Nucleus accumbens (tissue), 56 donors: ENCODE measurements at places on chromosomes 4 and X.

DNA sequence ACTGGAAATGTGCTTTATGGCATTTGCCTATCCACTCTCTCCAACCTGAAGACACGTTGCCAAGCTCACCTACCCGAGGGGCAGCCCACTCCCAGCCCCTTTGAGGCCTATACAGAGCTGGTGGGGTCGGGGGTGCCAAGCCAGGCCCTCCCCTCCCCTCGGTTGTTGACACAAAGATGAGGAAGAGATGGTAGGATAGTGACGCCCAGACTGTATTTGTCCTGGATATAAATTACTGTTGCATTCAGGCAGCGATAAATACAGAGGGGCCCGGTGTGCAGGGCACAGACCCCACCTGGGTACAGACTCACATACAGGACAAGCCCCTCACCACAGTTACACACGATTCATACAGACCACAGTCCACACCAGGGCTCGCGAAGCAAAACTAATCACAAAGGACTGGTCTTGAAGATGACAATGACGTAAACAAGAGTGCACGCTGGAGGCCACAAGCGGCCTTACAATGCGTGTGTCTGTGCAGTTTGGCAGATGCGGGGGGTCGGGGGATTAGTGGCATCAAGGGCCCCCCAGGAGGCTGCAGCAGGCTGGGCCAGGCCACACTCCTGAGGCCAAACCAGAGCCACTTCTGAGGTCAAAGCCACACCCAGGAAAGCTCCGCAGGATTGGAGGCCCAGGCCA, 14.6 kb downstream of the DGKQ start:
- no peak for DNase-seq

DNA sequence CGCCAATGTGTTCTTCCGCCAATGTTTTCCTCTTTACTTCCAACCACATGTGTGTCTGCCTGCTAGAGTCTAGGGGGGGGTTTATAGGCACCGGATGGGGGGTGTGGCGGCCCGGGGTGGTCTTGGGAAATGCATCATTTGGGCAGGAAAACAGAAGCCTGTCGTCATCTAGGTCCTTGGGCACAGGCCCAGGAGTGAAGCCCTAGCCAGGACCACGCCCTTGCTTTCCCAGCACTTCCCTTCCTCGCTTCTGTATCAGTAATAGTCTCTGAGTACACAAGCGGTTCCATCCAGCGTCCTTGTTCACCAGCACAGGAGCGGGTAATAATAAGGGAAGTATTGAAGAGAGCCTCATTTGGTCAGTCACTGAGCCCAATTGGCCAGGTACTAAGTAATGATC, 74.5 kb downstream of the QDPR start:
- no peak for DNase-seq

- DNase-seq, result no peak
These were observed 2.7 kb downstream of the LEF1 start for GRCh38 chr4:108166038-108166437.

DNA sequence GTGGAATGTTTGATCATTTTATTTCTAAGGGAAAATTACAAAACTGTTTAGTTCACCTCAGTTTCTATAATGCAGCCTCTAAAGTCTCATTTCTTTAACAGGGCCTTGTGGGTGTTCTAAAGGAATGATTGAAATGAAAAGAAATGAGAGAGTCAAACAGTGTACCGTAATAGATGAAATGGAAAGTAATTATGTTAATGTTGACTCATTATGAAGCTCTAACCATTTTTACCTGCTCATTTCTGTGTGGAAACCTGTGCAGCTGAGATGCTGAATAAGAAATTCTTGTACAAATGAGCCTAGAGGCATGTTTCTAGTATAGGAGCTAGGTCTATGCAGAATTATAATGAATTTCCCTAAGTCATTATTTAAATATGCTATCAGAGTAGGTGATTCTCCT, 45.2 kb upstream of the RPA4 start:
- DNase-seq, result no peak

DNA sequence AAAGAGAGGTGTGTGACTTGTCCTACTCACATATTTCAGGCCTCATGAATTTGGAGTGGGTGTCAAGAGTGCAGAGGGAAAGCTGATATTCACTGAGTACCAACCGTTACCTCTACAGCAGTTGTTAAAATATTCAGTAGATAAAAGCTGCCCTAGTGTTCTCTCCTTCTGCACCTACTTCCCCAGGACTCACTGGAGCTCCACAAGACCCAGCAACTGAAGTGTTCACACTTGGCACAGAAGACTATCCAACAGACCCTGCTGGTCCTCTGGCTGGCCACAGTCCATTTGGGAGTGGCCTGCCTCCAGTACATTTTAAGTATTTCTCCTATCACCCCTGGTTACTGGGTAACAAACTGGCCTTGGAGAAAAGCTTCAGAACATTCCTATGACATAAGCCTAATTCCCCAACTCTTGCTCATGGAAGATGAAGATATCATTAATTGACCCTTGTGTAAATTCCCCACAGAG, 70.8 kb downstream of the PPARGC1A start:
- no peak for DNase-seq

- no peak for DNase-seq
These were observed 17.4 kb downstream of the RBM47 start for GRCh38 chr4:40612283-40612682.

DNA sequence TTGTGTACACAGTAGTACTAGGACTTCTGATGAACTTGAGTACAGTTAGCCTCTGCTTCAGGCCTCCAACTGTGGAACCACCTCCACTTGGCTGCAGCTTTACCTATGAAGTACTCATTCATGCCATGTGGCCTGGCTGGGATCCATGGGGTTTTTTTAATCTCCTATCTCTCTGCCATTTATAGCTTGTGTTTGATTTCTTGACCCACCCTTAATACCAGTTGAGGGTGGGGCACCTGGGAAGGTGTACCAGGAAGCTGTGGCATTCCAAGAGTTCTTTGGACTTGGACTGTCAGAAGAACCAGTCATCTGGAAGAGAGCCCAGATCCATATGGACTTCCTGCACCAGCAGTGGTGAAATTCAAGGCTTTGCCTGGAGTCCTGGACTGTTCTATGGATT, 230.1 kb downstream of the SHROOM3 start:
- no peak for DNase-seq

DNA sequence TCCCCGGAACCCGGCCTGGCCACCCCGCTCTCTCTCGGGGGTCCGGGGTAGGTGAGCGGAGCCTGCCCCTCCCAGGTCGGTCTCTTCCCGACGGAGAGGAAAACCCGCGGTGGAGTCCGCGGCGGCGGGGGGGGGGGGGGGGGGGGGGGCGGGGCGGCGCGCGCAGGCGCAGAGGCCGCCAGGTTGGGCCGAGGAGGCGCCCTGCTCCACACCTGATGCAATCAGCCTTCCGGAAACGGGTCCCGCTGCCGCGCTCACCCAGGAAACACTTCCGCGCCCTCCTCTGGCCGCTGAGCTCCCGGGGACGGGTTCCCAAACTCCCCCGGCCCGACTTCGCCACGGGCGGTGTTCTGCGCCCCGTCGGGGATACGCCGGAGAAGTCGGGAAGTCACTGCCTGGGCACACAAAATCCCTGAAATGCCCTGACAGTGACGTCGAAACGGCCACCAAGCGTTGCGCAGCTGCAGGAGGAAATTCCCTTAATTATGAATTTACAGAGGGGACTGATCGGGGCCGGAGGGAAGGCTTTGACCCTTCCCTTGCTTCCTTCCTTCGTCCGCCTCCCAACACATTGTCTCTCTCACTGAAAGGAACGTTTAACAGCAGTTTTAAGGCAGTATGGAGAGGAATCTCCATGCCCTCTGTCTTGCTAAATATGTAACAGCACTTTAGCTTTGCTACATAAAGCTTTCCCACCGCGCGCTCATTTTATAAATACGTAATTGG, 2.1 kb upstream of the APBB2 start:
- peak; percentile 34 for DNase-seq

- no peak for DNase-seq
These were observed 16.8 kb upstream of the ZCCHC13 start for GRCh38 chrX:74286950-74287740.

DNA sequence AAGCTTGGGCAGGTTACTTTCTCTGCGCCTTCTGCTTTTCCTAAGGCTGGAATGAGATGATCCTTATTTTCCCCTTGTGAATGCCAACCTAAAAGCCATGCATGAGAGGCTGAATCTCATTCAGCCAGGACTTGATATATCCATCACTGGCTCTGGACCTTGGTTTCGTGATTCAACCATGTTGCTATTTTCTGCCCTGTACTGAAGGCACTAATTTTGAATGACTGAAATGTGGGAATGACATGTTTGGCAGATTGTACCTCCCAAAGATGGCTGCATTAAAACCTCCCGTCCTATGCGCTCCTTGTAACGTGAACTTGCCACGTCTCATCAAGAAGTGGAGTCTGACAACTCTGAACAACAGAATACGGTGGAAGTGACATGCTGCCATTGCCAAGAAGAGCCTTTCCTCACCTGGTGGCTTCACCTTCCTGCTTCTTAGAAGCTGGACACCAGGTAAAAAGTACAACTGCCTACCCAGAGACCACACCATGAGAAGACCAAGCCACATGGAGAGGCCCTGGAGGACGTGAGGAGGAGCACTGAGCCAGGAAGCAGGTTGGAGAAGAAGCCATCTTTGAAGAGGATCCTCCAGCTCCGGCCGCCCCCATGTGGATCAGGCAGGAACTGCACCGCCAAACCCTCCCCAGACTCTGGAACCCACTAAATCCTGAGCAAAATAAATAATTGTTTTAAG, 174.5 kb downstream of the NSUN7 start:
- DNase-seq, result peak; percentile 30

DNA sequence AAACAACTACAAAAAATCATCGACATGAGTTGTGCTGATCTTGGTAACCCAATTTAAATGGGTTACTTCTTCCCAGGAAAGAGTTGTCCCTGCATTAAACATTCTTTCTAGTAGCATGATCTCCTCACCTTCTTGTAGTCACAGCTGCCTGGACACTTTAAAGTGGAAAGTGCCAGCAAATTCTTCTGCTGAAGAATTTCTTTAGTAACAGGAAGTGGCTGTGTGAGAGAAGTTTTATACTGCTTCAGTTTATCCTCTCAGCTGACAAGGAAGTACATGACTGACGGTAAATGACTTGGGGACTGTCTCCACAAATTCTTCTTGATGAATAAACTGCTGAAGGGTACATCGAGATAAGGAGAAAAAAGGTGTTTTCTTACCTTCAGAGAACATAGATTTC, 18.2 kb upstream of the TNIP3 start:
- no peak for DNase-seq

- no peak for DNase-seq
These were observed 31.9 kb downstream of the ADD1 start for GRCh38 chr4:2875556-2875955.

- DNase-seq, result no peak
These were observed 402.8 kb upstream of the CXorf51A start for GRCh38 chrX:147217334-147217733.

DNA sequence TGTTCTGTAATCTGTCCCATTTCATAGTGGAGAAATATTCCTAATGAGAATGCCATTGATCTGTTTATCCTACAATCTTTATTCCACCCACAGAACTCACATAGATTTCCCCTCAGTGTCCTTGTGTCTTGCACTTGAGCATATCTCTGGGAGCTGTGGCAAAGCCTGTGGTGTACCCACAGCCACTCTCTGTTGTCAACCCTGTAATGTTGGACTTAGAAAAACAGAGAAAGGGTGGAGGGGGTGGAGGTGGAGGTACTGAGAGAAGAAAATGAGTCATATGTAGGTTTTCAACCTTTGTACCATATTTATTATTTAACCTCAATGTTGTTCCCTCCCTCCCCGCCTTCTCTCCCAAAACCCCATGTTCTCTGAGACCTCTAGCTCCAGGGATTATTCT, 46.9 kb upstream of the TLL1 start:
- DNase-seq, result no peak

DNA sequence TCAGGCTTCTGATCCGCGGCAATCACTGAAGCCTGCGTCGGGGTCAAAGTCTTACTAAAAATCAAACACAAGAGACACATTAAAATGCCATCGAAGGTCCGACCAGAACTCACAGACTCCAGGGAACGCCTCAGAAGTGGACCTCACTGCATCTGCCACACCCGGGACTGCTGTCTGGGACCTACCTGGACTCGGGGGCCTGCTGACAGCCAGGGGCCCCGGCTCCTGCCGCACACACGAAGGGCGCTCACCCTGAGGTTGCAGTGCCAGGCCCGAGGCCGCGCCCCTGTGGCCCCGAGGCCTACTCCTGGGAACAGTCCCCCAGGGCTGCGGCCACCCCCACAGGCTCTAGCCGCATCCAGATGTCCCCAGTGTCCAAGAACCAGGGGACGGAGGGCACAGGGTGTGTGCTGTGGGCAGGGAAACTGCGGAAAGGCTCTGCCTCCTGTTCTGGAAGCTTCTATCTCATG, 7.4 kb downstream of the CTBP1 start:
- no peak for DNase-seq

DNA sequence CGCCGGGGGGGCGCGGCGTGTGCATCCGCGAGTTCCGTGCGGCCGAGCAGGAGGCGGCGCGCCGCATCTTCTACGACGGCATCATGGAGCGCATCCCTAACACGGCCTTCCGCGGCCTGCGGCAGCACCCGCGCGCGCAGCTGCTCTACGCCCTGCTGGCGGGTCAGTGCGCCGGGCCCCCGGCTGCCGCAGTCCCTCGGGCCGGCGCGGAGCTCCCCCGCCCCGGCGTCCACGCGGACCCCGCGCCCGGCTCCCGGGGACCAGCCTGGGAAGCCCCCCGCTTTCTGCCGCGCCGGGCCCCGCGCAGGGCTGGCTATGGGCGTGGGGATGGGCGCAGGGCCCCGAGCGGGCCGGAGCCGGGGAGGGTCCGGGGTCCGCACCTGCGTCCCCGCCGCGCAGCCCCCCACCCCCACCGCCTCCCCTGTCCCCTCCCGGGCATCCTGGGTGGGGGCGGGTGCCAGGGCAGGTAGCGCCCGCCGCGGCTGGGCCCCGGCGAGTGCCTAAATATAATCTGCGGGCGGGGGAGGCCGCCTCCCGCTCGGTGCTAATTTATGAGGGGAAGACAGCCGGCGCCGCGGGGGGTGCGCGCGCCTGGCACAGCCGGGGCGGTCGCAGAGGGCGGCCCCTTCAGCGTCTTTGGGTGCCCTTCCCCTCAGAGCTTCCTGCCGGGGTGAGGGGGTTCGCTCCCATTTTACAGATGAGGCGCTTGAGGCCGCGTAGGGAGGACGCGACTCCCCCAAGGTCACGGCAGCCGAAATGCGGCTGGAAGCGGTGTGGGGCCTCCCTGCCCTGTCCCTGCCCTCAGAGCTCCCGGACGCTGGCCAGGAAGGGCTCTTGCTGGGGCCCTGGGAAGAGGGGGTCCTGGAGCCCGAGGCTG, 837 bp downstream of the NAT8L start:
- DNase-seq, result no peak

DNA sequence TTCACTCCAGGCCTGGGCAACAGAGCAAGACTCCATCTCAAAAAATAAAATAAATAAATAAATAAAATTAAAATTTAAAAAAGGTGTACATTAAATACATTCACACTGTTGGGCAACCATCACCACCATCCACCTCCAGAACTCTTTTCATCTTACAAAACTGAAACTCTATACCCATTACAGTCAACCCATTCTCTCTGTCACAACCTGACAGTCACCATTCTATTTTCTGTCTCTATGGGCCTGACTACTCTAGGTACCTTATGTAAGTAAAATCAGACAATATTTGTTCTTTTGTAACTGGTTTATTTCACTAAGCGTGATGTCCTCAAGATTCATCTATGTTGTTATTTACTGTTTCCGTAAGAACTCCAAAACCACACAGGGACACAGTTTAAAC, 59.6 kb downstream of the FRYL start:
- no peak for DNase-seq
